ENCODE measurements at places on chromosomes 5 and 9.

- no peak for DNase-seq
Observed at GRCh38 chr9:121638399-121638798, 13.0 kb upstream of the DAB2IP start.

DNA sequence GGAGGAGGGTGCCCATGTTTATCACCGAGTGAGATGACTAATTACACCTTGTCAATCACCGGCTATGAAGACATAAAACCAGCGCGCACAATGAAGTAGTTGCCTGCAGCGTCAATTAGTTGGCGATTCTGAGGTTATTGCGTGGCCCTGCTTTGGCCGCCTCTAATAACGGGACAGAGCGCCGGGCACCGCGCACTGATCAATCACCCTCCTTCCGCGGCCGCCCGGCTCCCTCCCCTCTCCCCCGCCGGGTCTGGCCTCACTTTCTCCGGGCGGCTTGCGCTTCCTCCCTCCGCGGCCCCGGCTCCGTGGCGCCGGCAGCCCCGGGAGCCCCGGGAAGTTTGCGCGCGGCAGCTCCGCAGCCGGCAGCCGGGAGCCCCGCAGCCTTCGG is 3.3 kb upstream of the LHX2 start:
- DNase-seq = no peak

GRCh38 chr9:135787317-135787716 is 85.3 kb downstream of the KCNT1 start:
- DNase-seq = no peak

- no peak for DNase-seq
Observed at GRCh38 chr5:104708027-104708426, 1145.4 kb upstream of the NUDT12 start.

- DNase-seq = no peak
Observed at GRCh38 chr9:79976257-79977073, 404.7 kb downstream of the TLE4 start.

- no peak for DNase-seq
Observed at GRCh38 chr5:74082512-74083055, 456.6 kb downstream of the ARHGEF28 start.

GRCh38 chr9:69919461-69920061 is 98.9 kb downstream of the CFAP95 start:
- DNase-seq = no peak

- no peak for DNase-seq
Observed at GRCh38 chr9:137218754-137219271, 3.2 kb downstream of the RNF208 start.

GRCh38 chr5:27437594-27438200 is 399.3 kb upstream of the CDH9 start:
- no peak for DNase-seq

DNA sequence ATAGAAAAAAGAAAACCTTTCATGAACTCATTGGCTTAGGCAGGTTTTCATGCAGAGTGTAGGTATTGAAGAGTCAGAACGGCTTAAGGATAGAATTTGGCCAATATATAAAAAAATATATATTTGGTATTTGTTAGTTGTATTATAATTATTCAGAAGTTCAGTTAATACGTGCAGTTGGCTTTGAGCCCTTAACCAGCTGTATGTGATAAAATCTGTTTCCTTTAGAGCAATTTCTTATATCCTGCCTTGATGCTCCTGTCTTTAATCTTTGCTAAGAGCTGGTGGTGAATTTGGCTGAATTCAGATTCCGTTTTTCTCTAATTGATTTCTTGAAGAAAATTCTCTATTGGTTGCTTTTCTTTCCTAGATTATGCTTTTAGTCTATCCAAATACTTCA is 3.7 kb downstream of the ANXA1 start:
- no peak for DNase-seq

- no peak for DNase-seq
Observed at GRCh38 chr5:2779459-2779858, 28.0 kb upstream of the IRX2 start.

GRCh38 chr5:89930591-89931392 is 478.8 kb downstream of the CETN3 start:
- no peak for DNase-seq

DNA sequence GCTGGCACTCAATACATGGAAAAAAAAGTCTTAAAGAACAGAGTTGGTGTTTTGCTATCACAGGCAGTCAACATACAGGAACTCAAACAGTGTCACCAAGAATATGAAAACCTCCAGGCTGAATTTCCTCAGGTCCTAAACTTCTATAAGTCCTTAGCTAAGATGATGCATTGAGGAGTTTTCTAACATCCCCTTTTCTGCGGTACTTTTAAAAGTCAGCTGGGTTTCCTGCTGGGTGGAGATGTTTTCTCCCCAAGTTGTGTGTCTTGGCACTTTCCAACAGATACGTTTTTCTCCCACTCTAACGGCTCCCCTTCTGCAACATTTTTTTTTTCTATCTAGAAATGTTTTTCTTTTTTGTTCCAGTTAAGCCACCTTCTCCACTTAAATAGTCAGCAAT is 244.8 kb upstream of the HAPLN1 start:
- no peak for DNase-seq

GRCh38 chr9:98517761-98518160 is 191.0 kb downstream of the GABBR2 start:
- DNase-seq = no peak

GRCh38 chr5:96823900-96824380 is 16.2 kb upstream of the ERAP1 start:
- no peak for DNase-seq

GRCh38 chr5:140317859-140318258 is 15.0 kb upstream of the PFDN1 start:
- no peak for DNase-seq

GRCh38 chr9:135078361-135078821 is 9.1 kb upstream of the OLFM1 start:
- no peak for DNase-seq

GRCh38 chr9:131759017-131759647 is 19.3 kb upstream of the RAPGEF1 start:
- no peak for DNase-seq

DNA sequence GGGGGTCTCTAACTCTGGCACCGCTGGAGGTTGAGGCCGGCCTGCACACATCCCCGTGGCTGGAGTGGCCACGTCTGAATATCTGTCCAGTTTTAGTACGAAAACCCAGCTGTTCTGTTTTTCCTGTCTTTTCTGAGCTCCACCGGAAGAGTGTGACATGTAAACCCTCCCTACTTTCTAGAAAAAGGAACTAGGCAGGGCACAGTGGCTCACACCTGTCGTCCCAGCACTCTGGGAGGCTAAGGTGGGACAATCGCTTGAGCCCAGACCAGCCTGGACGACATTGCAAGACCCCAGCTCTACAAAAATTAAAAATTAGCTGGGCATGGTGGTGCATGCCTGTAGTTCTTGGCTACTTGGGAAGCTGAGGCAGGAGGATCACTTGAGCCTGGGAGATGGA is 8.2 kb upstream of the PHYKPL start:
- no peak for DNase-seq

DNA sequence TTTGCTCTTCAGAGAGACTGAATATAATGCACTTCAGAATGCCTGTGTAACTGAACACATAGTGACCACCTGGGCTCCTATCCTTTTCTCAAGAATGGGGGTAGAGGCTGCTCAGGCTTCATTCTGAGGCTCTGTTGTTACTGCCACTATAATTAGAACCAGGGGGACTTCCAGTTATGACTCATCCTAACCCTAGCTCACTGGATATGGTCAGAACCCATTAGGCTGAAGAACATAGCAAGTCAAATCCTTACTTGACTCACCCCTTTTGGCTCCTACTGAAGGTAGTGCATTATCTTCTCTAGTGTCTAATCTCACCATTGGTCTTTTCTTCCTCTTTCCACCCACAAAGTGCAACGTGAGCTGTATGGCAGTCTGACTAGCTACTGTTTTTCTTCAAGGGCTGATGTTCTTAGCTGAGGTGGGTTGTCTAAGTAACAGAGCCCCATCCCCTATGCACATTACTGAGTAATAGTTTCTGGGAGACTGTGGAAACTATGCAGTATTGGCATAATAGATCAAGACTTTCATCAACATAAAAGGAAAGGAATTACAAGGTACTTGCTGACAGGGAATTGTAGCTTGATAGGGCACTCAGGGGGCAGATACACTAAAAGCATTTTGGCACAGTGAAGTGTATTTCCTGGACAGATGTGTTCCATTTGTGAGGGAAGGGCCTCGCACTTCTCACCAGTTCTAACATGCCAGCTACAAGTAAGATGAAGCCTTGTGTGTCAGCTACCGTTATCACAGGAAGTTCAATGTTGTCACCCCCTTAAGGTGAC is 431.0 kb upstream of the MEF2C start:
- no peak for DNase-seq

GRCh38 chr5:173825215-173825865 is 62.8 kb upstream of the CPEB4 start:
- DNase-seq = no peak

DNA sequence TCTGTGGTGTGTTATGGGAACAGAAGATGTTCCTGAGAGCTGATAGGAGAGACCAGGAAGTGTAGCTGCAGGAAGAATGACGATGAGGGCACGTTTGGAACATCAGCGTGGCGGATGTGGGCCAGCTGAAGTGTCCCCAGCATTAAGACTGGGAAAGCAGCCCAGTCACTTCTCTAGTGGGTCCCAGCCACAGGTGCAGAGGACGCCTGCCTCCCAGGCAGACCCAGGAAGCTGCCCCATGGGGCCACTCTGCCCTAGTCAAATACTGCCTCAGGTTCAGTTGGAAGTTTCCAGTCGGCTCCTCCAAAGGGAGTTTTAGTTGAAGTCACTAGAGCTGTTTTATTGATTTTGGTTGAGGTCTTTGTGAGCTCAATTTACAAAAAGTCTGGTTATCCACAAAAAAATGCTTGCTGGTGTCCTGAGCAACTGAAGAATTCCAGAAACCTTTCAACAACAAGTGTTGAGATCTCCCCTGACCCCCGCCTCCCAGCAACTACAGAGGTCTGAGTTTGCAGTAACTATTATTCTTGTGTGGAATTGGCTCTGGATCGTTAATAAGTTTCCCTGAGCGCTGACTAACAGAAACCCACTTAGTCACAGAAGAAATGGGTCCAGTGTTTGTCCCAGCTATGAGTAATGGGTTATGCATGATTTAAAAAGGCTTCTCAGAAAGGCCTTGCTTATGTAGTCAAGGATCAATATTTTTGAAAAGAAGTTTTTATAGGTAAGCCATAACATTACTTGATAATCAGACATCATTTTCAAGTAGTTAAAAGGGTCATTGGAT is 294.1 kb downstream of the FANCC start:
- no peak for DNase-seq

GRCh38 chr5:72749362-72749997 is 67.0 kb upstream of the TNPO1 start:
- no peak for DNase-seq

DNA sequence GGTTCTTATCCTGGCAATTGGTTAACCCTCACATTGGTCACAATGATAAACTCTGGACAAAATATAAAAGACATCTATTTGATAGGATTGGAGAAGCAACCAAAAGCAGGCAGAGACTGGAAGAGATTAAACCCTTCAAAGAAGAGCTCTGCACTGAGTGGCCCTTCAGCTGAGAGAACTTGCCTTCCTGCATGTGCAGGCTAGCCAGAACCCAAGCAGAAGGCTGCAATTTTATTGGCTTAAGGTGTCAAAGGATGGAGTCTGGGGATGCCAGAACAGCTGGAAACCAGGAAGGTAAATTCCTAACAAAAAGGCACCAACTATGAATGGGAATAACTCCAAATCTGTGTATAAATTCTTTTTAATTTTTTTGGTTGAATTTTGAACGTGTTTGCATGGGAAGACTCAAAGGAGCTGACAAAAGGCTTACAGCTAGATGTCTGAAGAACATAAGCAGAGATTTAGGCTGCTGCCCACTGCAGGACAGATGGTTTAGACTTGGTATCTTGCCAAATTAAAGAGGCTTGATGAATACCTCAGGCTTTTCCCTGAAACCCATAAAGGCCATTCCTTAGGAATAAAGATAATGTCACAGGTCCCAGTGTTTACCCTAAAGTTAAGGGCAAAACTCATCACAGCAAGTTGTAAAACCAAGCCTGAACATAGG is 66.3 kb downstream of the NR2F1 start:
- DNase-seq = no peak

DNA sequence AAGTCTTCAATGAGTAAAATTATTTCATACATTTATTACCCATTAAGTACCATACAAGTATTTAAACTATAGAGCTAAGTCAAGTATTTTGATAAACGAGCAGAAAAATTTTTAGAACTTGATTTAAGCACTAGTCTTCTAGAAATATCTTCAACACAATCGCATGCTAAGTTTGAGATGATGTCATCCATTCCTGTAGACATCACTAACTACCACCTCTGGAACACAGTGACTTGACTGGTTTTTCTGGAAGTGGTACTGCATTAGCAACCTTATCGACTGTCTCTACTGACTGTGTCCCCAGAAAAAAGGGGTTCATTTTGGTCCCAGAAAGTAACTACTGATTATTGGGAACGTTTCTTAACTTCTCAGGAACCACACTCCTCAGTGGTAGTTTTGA is 69.0 kb downstream of the CDC14B start:
- no peak for DNase-seq

DNA sequence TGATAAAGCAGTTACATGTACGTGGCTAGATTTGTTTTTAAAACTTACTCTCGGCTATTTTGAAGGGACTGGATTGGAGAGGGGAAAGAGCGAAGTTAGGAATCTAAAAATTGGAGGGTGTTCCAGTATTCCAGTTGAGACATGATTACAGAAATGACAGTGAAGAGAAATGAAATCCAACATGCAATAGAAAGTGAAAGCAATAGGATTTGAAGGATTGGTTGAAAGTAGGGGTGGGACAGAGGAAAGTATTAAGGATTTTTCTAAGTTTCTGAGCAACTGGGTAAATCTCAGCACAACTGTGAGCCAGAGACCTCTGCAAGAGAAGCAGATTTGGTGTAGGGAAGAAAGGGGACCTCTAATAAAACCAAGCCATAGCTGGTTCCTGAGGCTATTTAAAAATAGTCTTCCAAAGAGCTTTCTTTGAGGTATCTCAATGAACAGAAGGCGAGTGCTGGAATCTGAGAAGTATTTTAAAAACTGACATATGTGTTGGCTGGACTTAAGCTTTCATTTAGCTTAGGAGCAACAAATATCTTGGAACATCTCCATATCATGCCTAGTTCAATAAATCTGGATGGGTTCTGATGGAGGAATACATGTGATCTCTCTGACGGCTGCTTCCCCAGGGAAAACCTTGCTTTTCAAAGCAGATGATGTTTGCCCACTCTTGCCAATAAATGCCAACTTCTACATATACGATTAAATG is 110.4 kb upstream of the IFNK start:
- no peak for DNase-seq

- no peak for DNase-seq
Observed at GRCh38 chr5:97918620-97919019, 735.6 kb upstream of the RIOK2 start.

DNA sequence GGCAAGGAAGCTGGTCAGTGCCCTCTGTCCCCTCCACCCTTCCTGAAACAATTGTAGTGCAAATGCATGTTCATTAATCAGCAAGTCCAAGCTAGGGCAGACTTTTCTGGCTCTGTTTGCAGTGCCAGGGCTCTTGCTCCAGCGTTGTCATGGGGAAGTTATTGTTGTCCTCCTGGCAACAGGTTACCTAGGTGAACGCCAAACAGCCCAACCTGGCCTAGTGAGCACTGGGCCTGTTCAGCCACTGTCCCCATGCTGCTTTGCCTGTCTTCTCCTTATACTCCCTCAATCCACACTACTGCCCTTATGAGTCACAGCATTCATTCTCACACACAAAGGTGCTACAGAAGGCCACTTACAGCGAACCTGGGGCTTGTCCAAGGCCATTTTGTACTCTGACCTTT is 34.5 kb upstream of the GLIS3 start:
- no peak for DNase-seq
